Osteocyte (in vitro differentiated cells): ENCODE measurements at places on chromosomes 2 and 18. TPM values are rescaled to one million over a fixed set of nuclear protein-coding genes. Genes with fewer than 3 reads are reported as not detected.
A peak's percentile ranks its signal among the peaks of the same experiment; 100 is the strongest.

- no peak for DNase-seq
Observed at GRCh38 chr18:3524706-3525105, 74.7 kb downstream of the TGIF1 start.

DNA sequence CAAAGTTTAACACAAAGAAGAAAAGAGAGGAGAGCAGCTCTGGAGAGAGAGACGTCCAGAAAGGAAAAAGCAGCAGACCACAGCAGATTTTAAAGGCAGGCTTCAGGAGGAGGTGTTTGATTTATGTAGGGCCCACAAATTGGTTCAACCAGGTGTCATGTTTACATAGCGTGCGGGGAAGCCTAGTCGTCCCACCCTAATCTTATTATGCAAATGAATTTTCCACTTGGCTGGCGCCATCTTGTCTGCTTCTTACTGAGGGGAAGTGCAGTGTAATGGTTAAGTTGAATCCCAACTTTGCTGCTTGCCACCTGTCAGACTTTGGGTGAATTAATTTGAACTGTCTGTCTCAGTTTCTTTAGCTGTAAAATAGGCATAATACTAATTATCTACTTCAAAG, 282.4 kb upstream of the CYRIA start:
- DNase-seq: no peak

DNA sequence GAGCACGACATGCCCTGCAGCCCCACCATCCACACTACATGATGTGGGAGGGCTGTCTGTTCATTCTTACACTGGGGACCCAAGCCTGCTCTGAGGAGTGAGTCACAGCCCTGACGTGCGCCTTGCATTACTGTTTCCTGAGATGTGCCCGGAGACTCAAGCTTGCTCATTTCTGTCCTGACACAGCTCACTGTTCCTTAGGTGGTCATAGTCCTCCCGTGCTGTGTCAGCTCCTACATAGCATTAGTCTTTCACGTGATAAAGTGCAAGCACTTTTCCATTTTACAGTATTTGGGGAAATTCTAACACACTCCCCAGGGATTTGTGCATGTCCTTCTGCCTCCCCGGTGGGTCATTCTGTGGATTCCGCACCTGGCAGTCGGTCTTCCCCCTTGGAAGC, 46.2 kb upstream of the TRIM43B start:
- no peak for DNase-seq

- no peak for DNase-seq
Observed at GRCh38 chr2:111697560-111697959, 186.4 kb downstream of the ANAPC1 start.

- no peak for DNase-seq
Observed at GRCh38 chr2:40668425-40668824, 216.5 kb upstream of the SLC8A1 start.

- no peak for DNase-seq
Observed at GRCh38 chr18:67260841-67261240, 255.7 kb downstream of the DSEL start.

Gene GULP1
- total RNA-seq: 36.7 and 44.2 TPM in 2 replicates

GRCh38 chr18:59848002-59848401, 51.8 kb upstream of the PMAIP1 start:
- no peak for DNase-seq

Gene C2orf76
- total RNA-seq: 11.1 and 11.5 TPM in 2 replicates

DNA sequence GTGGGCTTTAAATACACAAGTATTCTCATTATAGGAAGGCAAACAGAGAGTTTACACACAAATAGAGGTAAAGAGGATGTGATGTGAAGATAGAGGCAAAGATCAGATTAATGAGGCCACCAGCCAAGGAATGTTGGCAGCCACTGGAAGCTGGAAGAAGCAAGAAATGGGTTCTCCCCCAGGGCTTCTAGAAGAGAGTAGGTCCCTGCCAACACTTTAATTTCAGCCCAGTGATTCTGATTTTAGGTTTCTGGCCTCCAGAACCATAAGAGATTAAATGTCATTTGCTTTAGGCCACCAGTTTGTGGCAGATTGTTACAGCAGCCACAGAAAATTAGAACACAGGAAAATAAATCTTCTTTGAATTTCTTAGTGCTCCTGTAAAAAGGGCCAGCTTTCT, 916.7 kb downstream of the CPS1 start:
- DNase-seq: no peak

DNA sequence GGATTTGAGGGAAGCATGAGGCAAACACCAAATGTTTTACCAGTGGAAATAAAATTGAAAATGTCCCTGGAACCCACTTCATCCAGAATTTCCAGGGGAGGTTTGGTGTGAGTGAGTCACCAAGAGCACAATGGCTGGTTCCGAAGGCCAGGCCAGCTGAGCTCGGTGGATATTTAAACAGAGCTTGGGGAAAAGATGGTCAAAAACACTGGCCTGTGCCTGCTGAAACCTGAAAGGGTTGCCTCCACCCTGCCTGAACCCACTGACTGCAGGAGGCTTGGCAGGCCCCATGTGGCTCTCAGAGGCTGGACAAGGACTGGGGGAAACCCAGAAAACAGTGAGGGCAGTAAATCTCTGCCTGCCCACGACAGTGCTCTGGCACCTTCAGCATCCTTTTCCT, 93.9 kb downstream of the TTC32 start:
- DNase-seq: no peak

- DNase-seq: no peak
Observed at GRCh38 chr18:770583-770961, 41.5 kb downstream of the YES1 start.

- DNase-seq: no peak
Observed at GRCh38 chr18:43780782-43781340, 503.6 kb upstream of the SYT4 start.

Gene ITM2C
- 503 and 526 TPM in 2 replicates for total RNA-seq

Gene SPIRE1
- 47.0 and 53.6 TPM in 2 replicates for total RNA-seq

DNA sequence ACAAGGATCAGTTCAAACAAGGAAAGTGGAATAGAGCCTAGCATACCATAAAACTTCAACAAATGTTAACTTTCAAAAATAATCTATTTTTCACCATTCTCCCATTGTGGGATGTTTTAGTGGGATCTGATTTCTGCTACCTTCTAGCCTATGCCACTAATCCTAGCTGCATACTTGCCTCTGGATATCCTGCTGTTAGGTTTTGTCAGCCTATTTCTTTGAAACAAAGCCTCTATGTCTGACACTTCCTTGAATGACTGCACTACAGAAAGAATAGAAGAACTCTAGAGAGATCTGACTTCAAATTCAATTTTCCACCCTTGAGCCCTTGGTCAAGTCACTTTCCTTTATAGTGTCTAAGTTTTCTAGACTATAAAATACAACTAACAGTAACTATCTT, 291.5 kb downstream of the PTH2R start:
- no peak for DNase-seq

- no peak for DNase-seq
Observed at GRCh38 chr2:17476830-17477229, 41.4 kb downstream of the RAD51AP2 start.

DNA sequence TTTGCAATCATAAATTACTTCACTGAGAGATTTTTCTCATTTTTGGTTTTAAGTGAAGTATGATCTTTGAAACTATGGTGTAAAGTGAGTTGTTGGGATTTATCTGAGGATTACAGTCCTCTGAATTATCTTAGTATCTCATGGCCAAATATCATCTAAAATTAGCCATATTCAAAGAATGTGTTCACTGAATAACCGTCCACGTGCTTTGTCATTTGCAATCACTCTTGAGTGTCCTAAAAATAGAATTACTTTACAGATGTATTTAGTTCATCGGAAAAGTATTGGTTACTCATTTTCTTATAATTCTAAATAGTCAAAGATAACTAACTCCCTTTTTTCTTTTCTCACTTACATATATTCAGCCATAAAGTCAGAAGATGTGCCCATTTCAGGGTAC, 141.2 kb downstream of the RTN4 start:
- no peak for DNase-seq

- DNase-seq: no peak
Observed at GRCh38 chr18:59024829-59025228, 114.9 kb upstream of the SEC11C start.

Gene AMMECR1L
- 24.5 and 25.8 TPM in 2 replicates for total RNA-seq

GRCh38 chr2:125681976-125682805, 973.8 kb upstream of the GYPC start:
- DNase-seq: no peak

DNA sequence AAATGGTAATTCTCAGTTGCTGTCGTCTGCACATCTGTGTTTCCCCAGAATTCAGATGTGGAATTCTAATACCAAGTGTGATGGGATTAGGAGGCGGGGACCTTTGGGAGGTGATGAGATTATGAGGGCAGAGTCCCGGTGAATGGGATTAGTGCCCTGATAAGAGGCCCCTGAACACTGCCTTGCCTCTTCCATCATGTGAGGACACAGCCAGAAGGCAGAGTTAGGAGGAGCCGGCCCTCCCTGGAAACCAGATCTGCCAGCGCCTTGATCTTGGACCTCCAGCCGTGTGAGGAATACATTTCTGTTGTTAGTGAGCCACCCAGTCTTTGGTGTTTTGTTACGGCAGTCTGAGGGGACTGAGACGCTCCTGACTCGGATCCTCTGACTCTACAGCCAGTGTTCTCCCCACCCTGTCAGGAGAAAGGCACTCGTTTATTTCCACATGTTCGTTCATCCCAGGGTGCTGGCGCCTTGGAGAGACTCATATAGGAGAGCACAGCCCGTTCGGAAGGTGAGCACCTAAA, 395.0 kb downstream of the ZNF516 start:
- no peak for DNase-seq

DNA sequence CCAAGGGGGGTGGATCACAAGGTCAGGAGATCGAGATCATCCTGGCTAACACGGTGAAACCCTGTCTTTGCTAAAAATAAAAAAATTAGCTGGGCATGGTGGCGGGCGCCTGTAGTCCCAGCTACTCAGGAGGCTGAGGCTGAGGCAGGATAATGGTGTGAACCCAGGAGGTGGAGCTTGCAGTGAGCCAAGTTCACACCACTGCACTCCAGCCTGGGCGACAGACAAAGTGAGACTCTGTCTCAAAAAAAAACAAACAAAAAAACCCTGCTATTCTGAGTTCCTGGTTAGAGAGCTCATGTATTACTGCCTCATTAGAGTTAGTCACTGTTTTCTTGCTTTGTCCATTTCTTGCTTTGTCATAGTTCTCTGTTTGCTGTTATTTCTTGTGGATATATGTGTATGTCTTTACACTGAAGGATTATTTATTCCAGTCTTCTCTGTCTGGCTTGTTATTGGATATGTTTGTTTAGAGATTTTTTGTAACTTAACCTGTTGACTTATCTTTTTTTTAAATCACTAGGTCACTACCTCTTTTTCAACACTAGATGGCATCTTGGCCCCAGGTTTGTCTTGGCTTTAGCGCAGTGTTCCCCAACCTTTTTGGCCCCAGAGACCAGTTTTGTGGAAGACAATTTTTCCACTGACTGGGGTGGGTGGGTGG, 17.0 kb downstream of the TTLL4 start:
- DNase-seq: no peak

DNA sequence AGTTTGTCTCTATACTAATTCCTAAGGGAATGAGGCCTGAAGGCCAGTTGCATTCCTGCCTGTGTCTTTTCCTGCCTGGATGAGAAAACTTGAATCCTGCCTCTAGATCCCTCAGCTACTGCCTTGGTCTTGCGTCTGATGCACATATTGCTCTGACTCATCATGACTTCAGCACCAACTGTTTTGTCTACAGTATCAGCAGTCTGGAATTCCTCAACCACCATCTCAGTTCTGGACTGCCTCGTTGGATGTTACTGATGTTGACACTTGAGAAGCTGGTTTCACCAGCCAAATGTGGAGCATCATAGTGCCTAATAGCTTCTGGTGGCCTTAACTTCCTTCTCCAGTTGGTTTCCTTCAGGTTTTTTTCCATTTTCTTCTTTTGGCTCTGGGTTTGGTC, 211.0 kb downstream of the CTNNA2 start:
- no peak for DNase-seq

DNA sequence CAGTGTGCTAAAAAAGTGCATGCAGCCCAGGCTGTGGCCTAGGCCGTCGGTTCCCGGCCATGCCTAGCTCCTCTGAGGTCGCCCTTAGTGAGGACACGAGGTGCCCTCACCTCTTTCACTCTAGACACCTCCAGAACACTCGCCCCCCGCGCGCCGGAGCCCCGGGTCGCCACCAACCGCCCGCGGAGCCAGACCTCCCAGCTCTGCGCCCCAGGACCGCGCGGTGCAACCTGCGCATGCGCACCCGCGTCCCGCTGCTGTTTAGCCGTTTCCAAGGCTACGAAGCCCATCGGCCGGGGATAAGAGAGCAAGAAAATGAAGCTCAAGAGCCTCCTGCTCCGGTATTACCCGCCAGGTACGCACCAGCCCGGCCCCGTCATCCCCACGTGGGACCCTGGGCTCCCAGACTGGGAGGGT, at the start of gene DAW1:
DAW1 (plus strand) TSS at position 257 of the 417 bp plus-strand sequence; CDS start at position 316, 59 bp downstream.
- peak; percentile 92 for DNase-seq

Gene ABCG8
- not detected in 2 replicates for total RNA-seq

Gene GPR55
- total RNA-seq: not detected in 2 replicates

Gene CYTIP
- total RNA-seq: 0.64 and 0.76 TPM in 2 replicates

- no peak for DNase-seq
Observed at GRCh38 chr2:4668381-4668780, 965.0 kb downstream of the DCDC2C start.

Gene GALNT3
- total RNA-seq: 3.0 and 3.2 TPM in 2 replicates

- peak; percentile 98 for DNase-seq
Observed at GRCh38 chr18:58671111-58671631, at the start of gene MALT1. Gene MALT1 (plus strand): TSS chr18:58671465. CDS start chr18:58671644, 179 bp downstream.

DNA sequence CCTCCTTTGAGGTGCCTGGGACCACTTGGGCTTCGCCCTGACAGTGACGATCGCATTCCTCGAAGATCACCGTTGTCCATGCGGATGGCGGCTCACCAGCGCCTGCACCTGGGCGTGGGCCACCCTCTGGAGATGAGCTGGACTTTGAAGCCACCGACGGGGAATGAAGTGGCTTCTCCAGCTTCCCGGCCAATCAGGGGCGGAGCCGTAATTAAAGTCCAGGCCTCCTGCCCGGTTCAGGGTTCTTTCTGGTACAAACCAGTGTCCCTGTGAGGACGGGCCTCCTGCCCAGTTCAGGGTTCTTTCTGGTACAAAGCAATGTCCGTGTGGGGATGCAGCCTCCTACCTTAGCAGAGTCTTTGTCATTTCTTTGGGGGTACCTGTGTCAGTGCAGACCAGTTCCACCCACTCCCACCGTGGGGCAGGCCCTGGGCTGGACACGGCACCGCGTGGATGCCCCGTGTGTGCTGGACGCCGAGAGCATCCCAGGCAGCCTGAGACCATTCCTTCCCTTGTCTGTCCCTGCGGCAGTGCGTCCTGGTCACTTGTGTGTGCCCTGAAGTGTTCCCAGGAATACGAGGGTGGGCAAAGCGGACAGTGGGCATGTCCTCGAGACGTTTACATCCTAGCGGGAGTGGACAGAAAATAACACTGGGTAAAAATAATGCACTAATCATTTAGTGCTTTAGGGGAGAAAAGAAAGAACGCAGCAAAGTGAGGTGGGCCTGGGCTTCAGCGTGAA, 55.0 kb downstream of the KCNG2 start:
- DNase-seq: peak; percentile 81

Gene STARD6
- total RNA-seq: not detected in 2 replicates

Gene ADD2
- not detected in 2 replicates for total RNA-seq

Gene L3MBTL4
- 0.29 and 0.59 TPM in 2 replicates for total RNA-seq

- DNase-seq: no peak
Observed at GRCh38 chr2:241514986-241515737, 6.8 kb upstream of the STK25 start.
